Activated CD8-positive, alpha-beta memory T cell treated with anti-CD3 and anti-CD28 coated beads, Interleukin-2, amount 50 U/mL, for 48 hours (primary cell): ENCODE measurements at places on chromosomes 1 and 21.
A peak's percentile ranks its signal among the peaks of the same experiment; 100 is the strongest.

DNA sequence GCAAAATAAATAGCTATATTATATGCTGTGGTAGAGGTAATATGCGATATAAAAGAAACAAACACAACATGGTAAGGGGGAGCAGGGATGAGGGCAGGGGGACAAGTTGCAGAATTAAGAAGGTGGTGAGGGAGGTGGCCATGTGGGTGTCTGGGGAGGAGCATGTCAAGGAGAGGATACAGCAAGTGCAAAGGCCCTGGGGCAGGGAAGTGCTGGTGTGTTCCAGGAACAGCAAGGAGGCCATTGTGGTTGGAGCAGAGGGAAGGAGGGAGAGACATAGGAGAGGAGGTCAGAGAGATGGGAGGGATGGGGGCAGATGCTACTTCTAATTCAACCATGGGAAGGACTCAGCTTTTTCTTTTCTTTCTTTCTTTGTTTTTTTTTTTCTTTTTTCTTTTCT is 161.2 kb upstream of the IGSF21 start:
- no peak for DNase-seq

GRCh38 chr1:22414244-22414751 is 37.4 kb upstream of the ZBTB40 start:
- peak; percentile 28 for DNase-seq

DNA sequence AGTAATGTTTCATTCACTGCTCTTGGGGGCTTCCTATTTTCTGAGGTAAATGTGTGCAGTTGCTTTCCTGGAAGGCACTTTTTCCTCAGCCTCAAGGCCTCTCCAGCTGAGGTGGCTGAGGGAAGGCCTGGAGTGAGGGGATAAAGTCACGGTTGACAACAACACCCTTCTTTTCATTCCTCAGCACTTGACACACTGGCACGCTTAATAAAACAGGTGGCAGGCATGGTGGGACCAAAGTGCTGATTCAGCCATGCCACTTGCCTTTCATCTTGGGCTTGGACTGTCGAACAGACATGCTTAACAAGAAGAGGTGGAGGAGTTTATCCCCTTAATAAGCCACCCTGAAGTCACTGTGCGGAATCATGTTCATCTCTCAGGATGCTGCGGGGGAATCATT is 23.6 kb upstream of the GRHL3 start:
- DNase-seq = no peak

DNA sequence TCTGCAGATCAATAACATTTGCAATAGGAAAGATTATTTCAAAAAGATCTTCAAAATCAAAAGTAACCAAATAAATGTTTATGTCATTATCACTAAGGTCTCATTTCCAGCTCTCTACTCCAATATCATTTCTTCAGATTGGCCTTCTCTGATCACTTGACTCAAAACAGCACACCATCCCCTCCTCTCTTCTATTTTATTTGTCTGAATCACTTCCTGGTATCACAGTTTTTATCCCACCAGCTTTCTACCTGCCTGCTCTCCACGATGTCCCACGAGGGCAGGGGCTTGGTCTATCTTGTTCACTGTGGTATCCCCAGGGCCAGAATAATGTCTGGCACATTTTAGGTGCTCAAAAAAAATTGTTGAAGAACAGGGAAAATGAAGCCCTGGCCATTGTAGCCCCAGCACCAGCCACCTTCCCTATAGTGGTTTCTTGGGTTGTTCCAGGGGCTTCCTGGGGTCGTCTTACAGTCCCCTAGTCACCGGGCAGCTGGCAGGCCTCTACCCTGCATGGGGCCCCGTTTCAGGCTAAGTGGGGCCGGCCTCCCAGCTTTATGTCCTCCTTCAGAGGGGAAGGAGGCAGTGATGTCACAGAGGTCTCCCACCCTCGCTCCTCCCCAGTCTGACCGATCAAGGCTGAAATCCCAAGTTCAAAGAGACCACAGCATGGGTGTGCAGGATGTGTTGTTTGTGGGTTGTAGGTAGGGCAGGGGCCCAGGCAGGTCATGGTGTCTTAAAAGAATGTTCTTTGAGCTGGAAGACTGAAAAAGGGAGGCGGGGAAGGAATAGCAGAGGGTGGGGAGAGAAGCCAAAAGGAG is 3.5 kb upstream of the PADI1 start:
- peak; percentile 52 for DNase-seq

- no peak for DNase-seq
Measured at GRCh38 chr1:156004843-156005584, 15.7 kb downstream of the SSR2 start.

DNA sequence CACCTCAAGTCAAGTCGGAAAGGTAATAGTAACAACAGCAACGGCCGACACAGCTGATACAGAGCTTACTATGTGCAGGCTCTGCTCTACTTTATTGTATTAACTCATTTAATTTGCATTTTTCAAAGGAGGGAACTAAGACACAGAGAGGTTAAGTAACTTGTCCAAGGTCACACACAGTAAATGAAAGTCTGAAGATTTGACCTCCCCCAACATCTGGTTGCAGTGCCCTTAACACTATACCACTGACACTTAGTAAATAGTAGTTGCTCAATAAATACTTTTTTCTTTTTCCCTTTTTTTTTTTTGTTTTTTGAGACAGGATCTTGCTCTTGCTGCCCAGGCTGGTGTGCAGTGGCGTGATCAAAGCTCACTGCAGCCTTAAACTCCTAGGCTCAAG is 39.2 kb downstream of the RAP1GAP start:
- DNase-seq = no peak

GRCh38 chr21:38140207-38140903 is 116.4 kb upstream of the KCNJ15 start:
- no peak for DNase-seq

DNA sequence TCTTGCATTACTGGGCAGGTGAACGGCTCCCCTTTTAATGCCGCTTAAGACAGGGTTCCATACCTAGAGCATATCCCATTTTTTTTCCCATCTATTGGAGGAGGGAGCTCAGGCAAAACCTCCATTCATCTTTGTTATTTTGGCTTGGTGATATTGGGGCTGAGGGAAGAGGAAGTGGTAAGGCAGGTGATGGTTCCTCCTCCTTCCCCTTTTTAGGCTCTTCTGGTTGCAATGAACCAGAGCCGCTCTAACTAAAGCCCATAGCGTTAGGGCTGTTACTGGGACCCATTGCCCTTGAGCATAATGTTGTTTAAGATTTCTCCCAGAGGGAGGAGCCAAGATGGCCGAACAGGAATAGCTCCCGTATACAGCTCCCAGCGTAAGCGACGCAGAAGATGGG is 21.1 kb downstream of the PYHIN1 start:
- DNase-seq = no peak

- peak; percentile 63 for DNase-seq
Measured at GRCh38 chr1:18901952-18902522, 318 bp downstream of the ALDH4A1 start.

GRCh38 chr1:54312796-54313316 is 93.3 kb downstream of the SSBP3 start:
- no peak for DNase-seq

DNA sequence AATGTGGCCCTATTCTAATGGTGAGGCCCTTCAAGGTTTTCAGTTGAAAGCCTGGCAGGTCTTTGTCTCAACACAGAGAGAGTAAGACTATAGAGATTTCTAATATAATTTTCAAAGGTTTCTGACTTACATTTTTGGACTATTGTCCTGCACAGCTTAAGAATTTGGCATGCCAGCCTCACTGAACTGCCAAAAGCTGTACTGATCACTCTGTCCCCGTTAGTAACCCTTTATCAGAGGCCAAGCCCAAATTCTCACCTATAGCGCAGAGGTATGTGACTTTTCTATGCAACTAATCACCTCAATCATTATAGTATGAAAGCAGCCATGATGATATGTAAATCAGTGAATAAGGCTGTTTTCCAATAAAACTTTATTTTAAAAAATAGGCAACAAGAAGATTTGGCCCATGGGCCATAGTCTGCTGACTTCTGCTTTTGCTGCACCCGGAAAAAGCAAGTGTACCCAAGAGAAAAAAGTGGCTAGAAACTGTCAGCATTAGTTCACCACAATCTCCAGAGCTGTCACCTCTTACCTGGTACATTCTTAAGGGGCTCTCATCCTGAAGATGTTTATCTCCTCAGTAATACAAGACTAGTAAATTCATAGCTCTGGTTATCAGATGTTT is 85.4 kb downstream of the PIGK start:
- no peak for DNase-seq

- no peak for DNase-seq
Measured at GRCh38 chr1:93710499-93711453, 29.1 kb upstream of the BCAR3 start.

- no peak for DNase-seq
Measured at GRCh38 chr1:63663873-63664272, 70.7 kb downstream of the PGM1 start.

GRCh38 chr1:154453161-154453560 is 48.0 kb downstream of the IL6R start:
- DNase-seq = no peak

GRCh38 chr1:211532088-211532444 is 40.1 kb upstream of the RD3 start:
- no peak for DNase-seq

- DNase-seq = no peak
Measured at GRCh38 chr1:105874621-105875020, 1181.9 kb upstream of the PRMT6 start.

GRCh38 chr1:33943978-33944377 is 80.1 kb downstream of the HMGB4 start:
- no peak for DNase-seq

- DNase-seq = no peak
Measured at GRCh38 chr1:47388030-47388890, 27.8 kb upstream of the FOXE3 start.

GRCh38 chr1:177794376-177794991 is 175.4 kb downstream of the SEC16B start:
- no peak for DNase-seq

DNA sequence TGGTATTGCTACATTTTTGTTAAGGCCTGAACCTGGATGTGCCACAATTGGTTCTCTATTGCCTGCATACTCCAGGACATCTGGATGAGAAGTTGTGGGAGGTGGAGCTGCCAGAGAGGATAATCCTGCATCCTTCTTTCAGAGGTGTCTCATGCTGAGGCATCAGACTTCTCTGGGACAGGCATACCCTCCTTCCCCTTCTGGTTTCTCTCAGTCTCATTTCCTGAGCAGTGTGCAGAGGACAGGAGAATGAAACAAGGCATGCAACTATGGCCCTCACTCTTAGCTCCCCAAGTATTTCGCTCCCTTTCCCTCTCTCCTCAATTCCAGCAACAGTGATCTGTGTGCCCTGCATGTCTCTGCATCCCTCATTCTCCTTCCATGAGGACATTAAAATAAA is 7.6 kb upstream of the RGSL1 start:
- DNase-seq = no peak

DNA sequence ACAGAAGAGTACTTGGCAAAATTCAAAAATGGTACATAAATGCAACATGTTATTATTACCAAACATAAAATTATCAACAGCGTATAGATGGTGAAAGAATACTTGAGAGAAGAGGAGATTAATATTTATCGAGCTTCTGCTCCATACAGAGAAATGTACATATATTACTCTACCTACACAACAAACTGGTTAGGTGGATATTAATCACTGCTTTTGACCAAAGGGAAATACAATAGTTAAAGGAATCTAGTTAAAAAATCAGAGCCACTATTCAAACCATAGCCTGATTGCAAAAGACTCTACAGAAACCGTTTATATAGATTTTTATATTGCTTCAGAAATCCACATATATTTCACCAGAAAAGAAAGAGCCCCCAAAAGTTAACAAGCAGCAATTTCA is 379.3 kb upstream of the PRMT6 start:
- no peak for DNase-seq

DNA sequence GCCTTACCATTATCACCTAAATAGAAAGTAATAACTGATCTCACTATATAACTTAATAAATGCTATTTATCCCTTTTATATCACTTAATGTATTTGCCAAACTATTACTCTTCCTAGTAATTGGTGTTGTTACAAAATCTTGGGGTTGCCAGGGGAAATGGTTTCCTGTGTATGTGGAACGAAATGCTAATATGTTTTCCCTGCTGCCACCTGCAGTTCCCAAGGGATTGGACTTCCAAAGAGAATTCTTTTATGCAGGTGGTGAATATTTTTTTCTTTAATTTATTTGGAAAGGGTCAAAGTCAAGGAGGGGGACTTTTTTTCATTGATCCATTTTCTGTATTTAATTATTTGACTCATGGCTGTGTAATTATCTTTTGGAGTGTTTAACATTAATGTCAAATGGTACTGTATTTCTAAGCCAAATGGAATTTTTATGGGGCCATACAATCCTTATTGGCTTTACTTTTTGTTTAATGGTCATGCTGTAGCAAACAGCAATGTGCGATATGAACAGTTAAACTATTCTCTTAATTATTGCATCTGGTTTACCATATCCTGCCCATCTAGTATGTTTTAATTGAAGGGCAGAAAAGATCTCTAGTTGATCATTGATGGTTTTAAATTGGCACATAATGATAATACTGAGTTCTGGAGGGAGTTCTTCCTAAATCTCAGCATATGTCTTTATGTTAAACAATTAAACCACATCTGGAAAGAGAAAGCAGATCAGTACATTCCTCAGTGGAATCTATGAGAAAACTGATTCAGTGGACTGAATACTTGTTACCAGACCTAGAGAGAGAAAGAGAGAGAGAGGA is 486.3 kb downstream of the TTLL7 start:
- DNase-seq = no peak

DNA sequence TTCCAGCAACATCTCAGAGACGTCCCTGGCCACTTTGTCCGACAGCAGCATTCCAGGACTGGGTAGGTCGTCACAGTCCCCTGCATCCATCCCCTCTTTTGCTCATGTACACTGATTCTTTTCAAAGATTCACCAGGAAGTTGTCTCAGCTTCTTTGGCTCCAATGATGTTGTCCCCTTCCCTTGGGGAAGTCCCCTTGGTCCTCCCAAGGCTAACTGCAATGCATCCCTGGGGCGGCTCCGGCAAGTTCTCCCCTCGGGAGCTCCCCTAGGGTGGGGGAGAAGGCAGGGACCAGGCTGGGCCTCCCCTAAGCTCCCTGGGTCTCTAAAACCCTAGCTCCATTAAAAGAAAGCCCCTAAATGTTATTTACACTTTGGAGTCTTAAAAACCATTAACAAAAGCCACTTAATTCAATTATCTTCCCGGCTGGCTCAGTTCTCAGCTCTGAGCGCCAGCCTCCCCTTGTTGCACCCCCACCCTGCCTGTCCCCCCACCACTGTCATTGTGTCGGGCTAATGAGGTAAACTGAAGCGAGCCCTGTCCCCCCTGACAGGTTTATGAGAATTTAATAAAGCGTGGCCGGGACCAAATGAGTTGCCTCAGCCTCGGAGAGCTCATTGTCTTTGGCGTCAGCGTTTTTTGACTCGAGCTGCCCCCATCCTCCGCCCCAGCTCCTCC is 25.3 kb downstream of the KNCN start:
- no peak for DNase-seq
